Panc1 (cell line): ENCODE measurements at places on chromosomes 2 and 18. TPM values are rescaled to one million over a fixed set of nuclear protein-coding genes. Genes with fewer than 3 reads are reported as not detected.

DNA sequence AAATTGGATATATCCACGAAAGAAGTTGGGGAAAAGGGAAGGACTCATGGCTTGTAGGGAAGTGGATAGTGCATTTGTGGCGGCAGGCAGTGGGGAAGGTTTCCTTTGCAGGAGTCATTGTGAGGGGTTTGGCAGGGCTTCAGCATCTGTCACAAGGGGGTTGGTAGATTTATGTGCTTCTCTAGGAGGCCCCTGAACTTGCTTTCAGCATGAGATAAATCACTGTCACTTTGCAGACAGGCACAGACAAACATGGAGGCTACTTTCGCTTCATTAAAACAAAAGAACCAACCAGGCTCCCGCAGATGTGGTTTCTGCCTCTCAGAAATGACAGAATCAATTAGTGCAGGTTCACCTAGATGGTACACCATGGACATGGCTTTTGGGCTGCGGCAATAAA is 340.7 kb downstream of the TGIF1 start:
- DNase-seq: no peak
- no peak overlapping the region for H3K4me3 ChIP-seq
- no peaks in the 10 kb centered on the region for H3K36me3 ChIP-seq
- peaks cover 4% of the 10 kb centered on the region; the same call in 1 of the 2 replicates for H3K4me1 ChIP-seq
- H3K27ac ChIP-seq: no peak overlapping the region

- DNase-seq: no peak
- no peaks in the 10 kb centered on the region for H3K27me3 ChIP-seq
- no peaks in the 10 kb centered on the region for H3K4me1 ChIP-seq
- H3K27ac ChIP-seq: no peak overlapping the region
- H3K4me3 ChIP-seq: no peak overlapping the region
- H3K36me3 ChIP-seq: no peaks in the 10 kb centered on the region
Measured at GRCh38 chr2:154827286-154827685, 128.8 kb downstream of the KCNJ3 start.

- H3K4me3 ChIP-seq: no peak overlapping the region
- H3K27me3 ChIP-seq: no peaks in the 10 kb centered on the region
- H3K27ac ChIP-seq: no peak overlapping the region
- H3K4me1 ChIP-seq: no peaks in the 10 kb centered on the region
Measured at GRCh38 chr2:237243487-237243886, 157.8 kb downstream of the COPS8 start.

DNA sequence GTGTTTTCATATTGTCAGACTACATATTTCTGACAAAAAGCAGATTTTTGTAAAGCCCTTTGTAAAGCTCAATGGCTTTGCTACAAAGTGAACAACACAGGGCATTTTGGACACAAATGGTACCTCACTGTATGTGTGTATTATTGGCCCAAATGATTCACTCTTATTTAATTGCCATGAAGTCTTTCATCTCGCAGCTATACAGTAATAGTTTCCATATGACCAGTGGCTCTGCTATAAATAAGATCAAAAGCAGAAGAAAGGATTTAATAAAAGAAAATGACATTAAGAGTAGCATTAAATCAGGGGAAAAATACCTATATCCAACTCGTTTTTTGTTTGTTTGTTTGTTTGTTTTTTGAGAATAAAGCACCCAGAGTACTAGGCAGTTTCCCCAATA is 284.0 kb upstream of the CCDC68 start:
- H3K27me3 ChIP-seq: no peaks in the 10 kb centered on the region
- H3K4me3 ChIP-seq: no peak overlapping the region
- H3K36me3 ChIP-seq: no peaks in the 10 kb centered on the region
- no peak overlapping the region for H3K27ac ChIP-seq
- no peak for DNase-seq
- no peaks in the 10 kb centered on the region for H3K4me1 ChIP-seq

DNA sequence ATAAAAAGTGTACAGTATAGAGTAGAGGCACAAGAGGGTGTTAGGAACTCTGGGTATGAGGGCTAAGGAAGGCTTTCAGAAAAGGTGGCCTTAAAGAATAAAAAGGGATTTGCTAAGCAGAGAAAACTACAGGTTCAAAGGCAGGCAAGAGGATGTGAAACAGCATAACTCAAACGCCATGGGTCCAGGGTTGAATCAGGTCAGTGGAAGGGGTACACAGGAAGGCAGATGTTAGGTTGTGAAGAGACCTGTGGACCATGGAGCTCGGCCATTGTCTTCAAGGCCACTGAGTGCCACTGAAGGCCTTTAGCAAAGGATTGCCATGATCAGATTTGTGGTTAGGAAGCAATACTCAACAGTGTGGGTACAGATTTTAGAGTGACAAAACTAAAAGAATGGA is 108.2 kb upstream of the FAM98A start:
- no peaks in the 10 kb centered on the region for H3K36me3 ChIP-seq
- no peaks in the 10 kb centered on the region for H3K4me1 ChIP-seq
- H3K27ac ChIP-seq: no peak overlapping the region
- H3K27me3 ChIP-seq: no peaks in the 10 kb centered on the region
- no peak for DNase-seq

The SERPINB3 gene
- total RNA-seq: not detected

- H3K4me1 ChIP-seq: no peaks in the 10 kb centered on the region
- no peaks in the 10 kb centered on the region for H3K27me3 ChIP-seq
- no peak for DNase-seq
- no peak overlapping the region for H3K27ac ChIP-seq
Measured at GRCh38 chr2:188922191-188922590, 52.0 kb upstream of the COL3A1 start.

The CXCR1 gene
- not detected for total RNA-seq

- H3K36me3 ChIP-seq: no peaks in the 10 kb centered on the region
- DNase-seq: no peak
- H3K27me3 ChIP-seq: 0 out of 2 replicates have a peak, but pooled peaks cover 4% of the 10 kb centered on the region
- no peak overlapping the region for H3K27ac ChIP-seq
Measured at GRCh38 chr2:120579916-120580685, 155.6 kb upstream of the GLI2 start.

DNA sequence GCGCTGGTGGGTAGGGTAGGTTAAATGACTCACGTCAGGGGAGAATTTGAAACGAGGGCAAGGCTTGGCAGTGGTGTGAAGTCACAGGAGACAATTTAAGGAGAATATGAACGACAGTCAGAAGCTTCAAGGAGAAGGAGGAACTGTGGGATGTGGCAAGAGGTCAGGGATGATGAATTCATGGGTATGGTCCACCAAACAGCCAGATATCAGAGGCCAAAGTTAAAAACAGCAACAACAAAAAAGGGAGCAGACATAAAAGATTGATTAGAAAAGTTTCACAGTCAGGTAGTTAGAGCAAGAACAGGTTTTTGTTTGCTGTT is 1.4 kb upstream of the ZNF396 start:
- peaks cover 3% of the 10 kb centered on the region; the same call in 1 of the 2 replicates for H3K4me1 ChIP-seq
- no peak overlapping the region for H3K27ac ChIP-seq
- no peak for DNase-seq
- H3K36me3 ChIP-seq: no peaks in the 10 kb centered on the region
